Cortex of kidney (tissue), 1 donor: ENCODE measurements at places on chromosomes 6 and 20.

GRCh38 chr6:3419624-3420272, 37.1 kb downstream of the SLC22A23 start:
- DNase-seq, result no peak

DNA sequence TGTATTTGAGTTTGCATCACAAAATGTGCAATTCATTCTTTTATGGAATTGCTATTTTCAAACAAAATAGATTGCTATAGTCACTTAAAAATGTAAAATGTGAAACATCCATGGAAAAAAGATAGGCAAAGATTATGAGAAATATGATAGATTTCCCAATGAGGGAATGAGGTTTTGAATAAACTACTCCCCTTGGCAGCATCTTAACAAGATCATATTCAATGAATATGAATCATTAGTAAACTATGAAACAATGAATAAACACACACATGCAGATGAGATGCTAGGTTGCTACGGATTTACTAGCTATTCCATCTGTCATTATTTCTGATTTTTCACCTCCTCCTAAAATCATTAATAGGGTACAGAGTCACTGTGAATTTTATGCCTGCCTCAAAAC, 401.8 kb downstream of the PHF3 start:
- DNase-seq, result no peak

DNA sequence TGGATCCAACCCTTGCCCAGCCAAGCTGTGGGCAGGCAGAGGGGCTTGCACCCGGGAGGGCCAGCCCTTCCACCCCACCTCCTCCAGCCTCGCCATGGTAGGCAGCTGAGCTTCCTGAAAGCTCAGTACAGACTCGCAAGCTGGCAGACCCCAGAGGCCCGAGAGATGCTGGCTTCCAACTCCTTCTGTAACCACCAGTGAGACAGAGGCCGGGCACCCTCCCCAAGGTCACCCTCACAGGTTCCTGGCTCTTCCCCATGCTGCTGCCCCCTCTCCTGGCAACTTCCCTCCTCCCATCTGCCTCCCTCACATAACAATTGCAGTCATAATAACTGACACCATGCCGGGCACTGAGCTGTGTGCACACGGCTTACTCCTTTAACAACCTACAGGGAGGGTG, 26.2 kb upstream of the NOL4L start:
- no peak for DNase-seq

DNA sequence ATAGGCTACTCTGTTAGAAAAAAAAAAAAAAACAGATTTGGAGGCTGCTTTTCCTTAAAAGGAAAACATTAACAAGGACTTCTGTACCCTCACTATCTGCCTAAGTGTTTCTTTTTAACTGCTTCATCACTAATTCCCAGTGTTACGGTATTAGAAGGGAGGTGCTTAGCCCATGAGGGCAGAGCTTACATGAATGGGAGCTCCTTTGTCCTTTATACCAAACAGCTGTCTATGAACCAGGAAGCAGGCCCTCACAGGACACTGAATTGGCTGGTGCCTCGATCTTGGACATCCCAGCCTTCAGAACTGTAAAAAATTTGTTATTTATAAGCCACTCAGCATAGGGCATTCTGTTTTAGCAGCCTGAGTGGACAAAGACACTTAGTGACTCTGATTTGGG, 215.6 kb upstream of the NRSN1 start:
- DNase-seq, result no peak

DNA sequence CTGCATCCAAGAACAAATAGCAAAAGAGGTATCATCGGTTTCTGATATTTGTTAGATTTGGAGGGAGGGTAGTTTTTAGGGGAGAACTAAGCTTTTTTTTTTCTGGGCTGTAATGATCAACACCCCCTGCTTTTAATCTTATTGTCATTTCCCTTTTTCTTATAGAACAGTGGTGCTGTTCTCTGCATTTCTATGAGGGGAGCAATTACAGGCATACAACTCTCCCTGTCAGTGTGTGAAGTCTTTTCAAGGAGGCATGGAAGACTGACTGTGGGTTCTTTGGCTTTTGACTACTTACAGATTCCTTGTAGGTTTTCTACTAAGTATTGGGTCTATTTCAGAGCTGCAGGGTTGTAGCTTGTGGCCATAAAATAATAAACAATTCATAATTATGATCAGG, 632.3 kb downstream of the TFAP2B start:
- DNase-seq, result no peak

DNA sequence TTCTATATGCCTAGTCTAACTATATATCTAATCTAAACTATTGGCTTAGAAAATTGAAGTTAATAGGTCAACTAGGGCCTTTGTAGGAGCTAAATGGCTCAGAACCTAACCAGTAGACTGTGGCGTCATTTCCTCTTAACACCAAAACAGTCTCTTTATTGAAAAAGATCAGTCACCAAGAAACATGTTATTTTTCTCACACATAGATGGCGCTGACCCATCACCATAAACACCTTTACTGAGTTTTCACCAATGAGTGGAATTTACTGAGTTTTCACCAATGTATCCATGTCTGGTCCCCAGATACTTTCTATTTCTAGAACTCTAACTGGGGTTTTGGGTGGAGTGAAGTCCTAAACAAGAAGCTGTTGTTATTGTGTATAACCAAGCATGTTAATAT, 636.0 kb downstream of the BCKDHB start:
- no peak for DNase-seq

- DNase-seq, result no peak
Observed at GRCh38 chr6:153301602-153302001, 170.5 kb upstream of the RGS17 start.

- DNase-seq, result no peak
Observed at GRCh38 chr6:162630069-162630468, 97.5 kb downstream of the PRKN start.

- no peak for DNase-seq
Observed at GRCh38 chr6:39829331-39829730, 37.2 kb downstream of the DAAM2 start.

GRCh38 chr6:147769496-147770087, 261.1 kb downstream of the SAMD5 start:
- no peak for DNase-seq

- DNase-seq, result no peak
Observed at GRCh38 chr20:16066571-16066970, 506.7 kb downstream of the KIF16B start.

DNA sequence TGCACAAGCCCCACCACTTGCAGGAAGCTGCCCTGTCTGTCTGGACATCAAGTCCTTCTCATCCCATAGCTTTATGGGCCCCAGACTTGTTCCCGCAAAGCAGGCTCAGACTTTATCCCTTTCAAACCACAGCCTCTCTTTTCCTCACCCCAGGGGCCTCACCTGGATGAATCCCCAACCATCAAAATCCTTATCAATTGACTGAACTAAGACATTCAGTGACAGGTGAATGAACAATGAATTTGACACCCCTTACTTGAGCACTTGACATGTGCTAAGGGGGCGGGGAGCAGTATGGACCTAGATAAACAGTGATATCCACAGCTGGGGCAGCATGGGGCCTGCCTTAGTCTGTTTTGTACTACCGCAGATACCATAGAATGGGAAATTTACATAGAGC, 5.0 kb downstream of the RAB44 start:
- no peak for DNase-seq

GRCh38 chr6:52381249-52381648, 19.3 kb downstream of the PAQR8 start:
- no peak for DNase-seq
